H1 (cell line): ENCODE measurements at places on chromosomes 1 and 21.

- no peak for DNase-seq
Measured at GRCh38 chr1:40646315-40646714, 19.2 kb downstream of the RIMS3 start.

GRCh38 chr1:98260839-98261238 is 340.0 kb upstream of the DPYD start:
- DNase-seq = no peak

- no peak for DNase-seq
Measured at GRCh38 chr1:89635825-89636815, 3.2 kb downstream of the LRRC8C start.

GRCh38 chr1:21605964-21606705 is 63.0 kb downstream of the RAP1GAP start:
- DNase-seq = no peak

DNA sequence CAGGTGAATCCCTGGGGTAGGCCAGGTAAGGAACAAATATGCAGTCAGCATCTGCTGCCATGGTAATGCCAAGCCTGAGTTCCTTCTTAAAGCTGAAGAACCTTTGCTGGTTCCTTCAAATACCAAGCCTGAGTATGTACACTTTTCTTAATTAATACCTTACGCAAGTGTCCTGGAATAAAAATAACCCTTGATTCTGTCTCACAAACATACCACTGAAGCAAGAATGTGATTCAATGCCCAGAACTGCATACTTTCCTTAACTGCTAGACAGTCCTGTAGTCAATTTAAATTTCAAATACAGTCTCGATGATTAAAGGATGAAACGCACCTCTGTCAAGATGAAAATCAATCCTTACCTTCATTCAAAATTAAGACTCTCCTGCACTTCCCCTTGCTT is 634.0 kb upstream of the CHRM3 start:
- no peak for DNase-seq

- no peak for DNase-seq
Measured at GRCh38 chr1:45348966-45349677, 8.9 kb upstream of the MUTYH start.
